ENCODE measurements at places on chromosomes 7 and 10.

DNA sequence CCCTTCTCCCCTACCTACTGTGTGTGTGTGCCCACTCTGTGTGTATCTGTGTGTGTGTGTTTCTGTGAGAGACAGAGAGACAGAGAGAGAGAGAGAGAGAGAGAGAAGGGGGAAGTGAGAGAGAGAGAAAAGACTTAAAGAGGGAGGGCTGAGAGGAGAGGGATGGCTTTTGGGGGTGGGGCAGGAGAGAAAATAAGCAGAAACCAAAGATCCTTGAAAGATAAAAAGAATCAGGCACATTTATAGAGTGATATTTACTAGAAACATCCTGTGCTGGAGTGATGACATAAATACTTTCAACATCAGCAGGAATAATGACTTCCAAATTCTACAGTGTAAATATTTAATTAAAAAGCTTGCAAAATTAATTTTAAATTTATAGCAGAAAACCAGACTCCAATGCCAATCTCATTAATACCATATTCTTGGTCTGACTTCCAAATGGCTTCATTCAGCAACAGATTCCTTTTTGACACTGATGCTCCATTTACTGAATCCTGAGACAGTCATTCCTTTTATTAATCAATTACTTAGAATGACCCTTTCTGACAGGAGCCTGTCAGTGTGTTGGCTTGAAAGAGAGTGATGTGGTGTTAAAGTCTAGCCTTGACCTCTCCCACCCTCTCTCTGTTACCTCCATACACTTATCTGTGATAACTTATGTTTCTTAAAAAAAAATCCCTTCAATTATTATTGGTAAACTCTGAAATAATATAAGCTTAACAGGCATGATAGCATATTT, 41.7 kb upstream of the WNT2 start:
- DNase-seq: no peak

DNA sequence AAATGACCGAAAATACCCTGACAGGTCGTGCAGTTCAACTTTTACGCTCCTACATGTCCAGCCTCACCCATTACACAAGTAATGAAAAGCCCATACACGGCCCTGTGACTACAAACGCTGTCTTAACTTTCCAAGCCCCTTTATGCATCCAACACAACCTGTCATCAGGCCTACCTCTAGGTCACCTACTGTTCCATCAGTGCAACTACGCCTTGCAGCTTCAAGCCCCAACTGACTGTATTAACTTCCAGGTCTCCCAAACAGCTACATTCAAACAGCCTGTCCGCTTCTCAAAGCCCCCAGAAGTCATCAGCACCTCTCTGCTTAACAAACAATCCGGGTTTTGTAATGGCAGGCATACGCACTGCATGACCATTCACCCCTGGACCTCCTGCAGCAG, 19.2 kb downstream of the ZNF107 start:
- no peak for DNase-seq

DNA sequence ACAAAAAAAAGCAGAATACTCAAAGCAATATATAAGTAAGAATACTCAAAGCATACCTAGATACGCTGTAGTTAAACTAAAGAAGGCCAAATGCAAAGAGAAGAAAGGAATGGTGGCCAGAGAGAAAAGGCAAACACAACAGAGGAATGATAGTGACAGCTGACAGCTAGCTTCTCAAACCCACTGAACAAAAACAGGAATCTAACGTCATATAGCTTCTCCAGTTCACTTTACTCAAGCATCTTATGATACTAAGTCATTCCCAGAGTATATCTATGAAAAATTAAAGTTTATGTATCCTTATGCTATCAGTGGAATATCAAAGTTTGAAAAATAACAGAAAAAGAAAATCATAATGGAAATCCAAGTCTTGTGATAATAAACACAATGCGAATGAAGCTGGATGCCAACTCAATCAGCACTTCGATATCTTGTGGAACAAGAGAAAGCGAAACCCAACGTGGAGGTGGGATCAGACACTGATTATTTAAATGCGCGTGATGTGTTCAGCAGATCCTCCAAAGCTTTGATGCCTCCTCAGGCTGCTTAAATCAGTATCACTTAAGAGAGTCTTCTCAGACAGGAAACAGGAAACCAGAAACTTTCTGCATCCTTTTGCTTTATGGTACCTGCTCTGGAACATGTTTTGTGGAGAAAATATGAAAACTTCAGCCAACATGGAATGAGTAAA, 102.8 kb downstream of the PIP4K2A start:
- DNase-seq: no peak

- no peak for DNase-seq
Observed at GRCh38 chr10:17808971-17809841, at the start of gene MRC1. Gene MRC1, plus strand, starts transcription at chr10:17809348. Its CDS starts 118 bp downstream, at chr10:17809466.

DNA sequence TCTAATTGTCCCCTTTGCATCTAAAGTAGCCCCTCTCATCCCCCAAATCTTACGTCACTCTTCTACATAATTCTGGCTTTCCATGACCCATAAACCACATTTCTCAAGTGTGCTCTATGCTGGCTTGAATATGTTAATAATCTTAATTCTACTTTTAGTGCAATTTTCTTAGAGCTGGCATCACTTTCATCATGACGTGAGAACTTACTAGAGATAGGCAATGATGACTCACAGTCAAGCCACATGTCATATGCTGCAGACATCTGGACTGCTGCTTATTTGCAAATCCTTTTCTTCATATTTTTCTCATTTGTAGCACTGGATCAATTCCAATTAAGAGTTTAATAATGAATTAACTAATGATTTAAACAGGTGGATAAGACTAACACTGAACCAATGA, 260.7 kb upstream of the PRKCQ start:
- no peak for DNase-seq

Data from activated T-cell treated with anti-CD3 and anti-CD28 coated beads, Interleukin-2, amount 50 U/mL, for 24 hours (primary cell).